Effector memory CD4-positive, alpha-beta T cell (primary cell): ENCODE measurements at places on chromosomes 2 and 18.

DNA sequence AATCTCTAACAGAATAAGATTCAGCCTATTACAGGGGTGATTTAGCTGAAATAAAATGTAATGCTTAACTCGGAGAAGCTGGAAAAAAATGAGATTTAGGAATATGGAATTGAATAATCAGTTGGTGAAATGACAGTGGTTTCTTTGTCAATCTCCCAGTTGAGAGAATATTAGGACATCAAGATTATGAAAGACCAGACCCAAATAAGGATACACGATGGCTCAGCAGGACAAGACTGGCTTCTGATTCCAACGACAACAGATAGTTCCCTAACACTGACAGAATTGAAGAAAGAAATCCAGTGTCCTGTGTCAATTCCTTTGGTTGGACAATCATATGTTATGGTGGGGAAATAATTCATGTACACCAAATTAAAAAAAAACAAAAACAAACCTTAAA, 55.8 kb downstream of the HRH4 start:
- no peak for DNase-seq

GRCh38 chr2:60267122-60267521, 286.3 kb downstream of the BCL11A start:
- DNase-seq: no peak

DNA sequence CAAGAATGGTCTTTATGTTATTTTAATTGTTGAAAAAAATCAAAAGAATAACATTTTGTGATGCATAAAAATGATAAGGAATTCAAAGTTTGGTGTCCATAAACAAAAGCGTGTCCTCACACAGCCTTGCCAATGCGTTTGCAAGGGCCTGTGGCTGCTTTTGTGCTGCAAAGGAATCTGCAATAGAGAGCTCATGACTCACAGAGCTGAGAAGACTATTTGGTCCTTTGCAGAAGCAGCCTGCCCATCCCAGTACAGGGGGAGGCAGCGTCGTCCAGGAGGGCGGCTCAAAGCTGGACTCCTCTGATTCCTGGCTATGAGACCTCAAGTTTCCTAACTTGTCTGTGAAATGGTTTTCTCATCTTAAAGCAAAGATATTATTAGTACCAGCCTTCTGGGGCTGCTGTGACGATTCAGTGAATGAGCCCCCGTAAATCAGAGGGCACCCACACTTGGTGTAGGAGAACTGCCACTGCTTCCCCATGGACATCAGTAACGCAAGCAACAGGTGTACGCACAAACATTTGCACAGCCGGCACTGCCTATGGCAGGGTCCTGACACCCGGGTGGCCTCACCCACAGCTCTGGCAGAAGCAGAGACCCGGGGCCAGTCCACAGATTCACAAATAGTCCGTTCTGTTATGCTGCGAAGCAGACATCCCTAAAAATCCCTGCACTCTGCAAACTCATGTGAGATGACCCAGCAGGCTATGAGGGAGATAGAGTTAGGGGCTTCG, 70.6 kb upstream of the ASAP2 start:
- DNase-seq: no peak

GRCh38 chr2:20378891-20379519, 28.4 kb upstream of the PUM2 start:
- no peak for DNase-seq

DNA sequence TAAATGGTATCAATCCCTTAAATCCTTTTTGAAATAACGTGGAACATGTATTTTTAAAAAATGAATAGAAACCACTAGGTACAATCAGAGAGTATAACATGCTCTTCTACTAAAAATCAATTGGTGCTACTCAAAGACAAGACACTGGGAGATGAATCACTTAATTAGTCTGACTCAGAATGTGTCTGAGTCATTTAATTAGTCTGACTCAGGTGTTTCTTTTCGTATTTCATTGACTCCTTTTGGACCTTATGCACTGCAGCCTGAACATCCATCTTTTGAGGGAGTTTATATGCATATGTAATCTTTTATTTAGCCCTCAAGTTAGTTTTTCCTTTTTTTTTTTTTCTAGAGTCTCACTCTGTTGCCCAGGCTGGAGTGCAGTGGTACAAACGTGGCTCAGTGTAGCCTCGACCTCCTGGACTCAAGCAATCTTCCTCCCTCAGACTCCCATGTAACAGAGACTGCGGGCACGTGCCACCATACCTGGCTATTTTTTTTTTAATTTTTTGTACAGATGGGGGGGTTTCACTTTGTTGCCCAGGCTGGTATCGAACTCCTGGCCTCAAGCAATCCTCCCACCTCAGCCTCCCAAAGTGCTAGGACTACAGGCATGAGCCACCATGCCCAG, 26.5 kb downstream of the PPP4R3B start:
- DNase-seq: no peak

GRCh38 chr2:198327526-198327925, 523.1 kb downstream of the PLCL1 start:
- no peak for DNase-seq
